ENCODE measurements at places on chromosomes 5 and 9.

- no peak for DNase-seq
These were observed 77.4 kb upstream of the FCN1 start for GRCh38 chr9:134994926-134995791.

- no peak for DNase-seq
These were observed 72.6 kb downstream of the VAV2 start for GRCh38 chr9:133919253-133920115.

DNA sequence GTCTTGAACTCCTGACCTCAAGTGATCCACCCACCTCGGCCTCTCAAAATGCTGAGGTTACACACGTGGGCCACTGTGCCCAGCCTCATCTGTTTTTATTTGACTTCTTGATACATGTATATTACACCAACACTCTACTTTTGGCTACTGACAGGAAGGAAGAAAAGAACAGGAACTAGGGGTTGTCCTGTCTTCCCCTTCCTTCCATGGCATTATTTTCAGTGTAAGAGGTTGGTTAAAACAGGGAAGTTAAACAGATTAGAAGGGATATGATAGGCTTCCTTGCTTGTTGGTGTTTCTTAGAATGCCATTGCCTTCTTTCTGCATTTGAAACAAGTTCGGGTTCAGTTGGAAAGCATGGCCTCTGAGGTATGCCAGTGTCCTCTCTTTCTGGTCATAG lies 312.8 kb downstream of the NDUFS4 start:
- no peak for DNase-seq

- no peak for DNase-seq
These were observed 172.8 kb downstream of the ENTREP1 start for GRCh38 chr9:69497816-69498215.

- peak; percentile 100 for DNase-seq
These were observed 34.6 kb upstream of the NFIB start for GRCh38 chr9:14348373-14349145.

DNA sequence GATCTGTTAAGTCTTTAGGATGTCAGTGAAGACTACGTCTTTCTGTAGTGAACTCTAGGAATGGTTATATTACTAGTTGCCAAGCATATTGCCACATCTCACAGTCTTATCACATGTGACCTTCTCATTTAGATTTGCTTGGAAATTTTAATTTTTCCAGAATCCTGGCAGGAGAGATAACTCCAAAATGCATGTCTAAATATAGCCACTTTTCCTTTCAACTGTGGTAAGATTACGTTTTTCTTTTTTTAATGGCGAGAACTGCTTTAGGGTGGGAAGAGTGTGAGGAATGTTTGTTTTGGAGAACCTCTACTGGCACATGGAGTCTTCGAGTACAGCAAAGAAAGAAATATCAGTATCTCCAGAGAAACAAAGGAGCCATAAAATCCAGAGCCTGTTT lies 91.7 kb upstream of the ADAMTSL1 start:
- DNase-seq = no peak

DNA sequence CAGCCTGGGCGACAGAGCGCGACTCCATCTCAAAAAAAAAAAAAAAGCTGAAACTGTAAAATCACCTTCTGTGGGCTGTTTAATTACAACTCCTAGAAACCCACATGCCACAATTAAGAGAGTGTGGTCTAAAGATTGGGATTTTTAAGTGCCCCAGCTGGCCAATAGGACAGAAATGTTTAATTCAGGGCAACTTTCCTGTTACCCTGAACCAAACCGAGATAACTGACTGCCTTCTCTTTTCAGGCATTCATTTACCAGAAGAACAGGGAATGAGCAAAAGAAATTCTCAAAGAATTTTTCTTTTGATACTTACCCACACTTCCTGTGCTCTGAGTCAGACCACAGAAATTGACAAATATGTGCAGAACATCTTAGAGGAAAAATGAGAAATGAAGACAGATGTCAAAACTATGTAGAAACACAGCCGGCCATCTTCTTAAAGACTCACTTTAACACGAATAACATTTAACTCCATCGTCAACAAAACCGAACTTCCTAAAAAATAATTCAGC lies 221.3 kb upstream of the DAPK1 start:
- DNase-seq = no peak

- no peak for DNase-seq
These were observed 50.8 kb upstream of the NOTCH1 start for GRCh38 chr9:136596630-136597031.

DNA sequence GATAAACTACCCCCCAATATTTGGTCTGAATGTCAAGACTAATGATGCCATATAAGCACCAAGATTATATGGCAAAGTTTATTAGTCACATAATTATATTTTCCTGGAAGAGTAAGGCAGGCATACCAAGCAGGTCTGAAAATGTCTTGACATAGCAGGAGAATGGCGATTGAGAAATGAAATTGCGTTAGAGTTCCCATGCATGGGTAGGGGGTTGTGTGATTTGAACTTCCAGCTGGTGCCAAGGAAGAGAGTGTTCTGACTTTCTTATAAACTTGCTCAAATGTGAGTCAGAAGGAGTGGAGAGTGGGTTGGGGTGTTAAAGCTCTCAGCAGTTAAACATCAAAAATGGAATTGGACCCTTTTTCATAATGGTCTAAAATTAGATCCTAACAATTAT lies 1200.6 kb upstream of the ACO1 start:
- no peak for DNase-seq

DNA sequence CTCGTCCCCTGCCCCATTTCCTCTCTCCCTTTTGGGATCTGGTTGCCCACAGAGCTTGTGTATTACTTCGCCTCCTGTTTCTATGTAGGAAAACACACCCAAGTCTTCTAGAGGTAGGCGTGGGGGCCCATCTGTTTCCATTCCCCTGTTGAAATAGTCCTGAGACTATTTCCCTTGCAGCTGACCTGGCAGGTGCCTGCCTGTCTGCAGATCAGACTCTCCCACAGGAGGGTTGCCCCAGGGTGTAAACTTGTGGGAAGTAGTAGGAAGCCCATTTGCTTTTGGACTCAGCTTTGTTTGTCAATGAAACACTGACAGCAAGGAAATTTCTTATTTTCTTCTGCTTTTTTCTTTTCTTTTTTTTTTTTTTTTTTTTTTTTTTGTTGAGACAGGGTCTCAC lies 16.3 kb upstream of the GARNL3 start:
- no peak for DNase-seq

DNA sequence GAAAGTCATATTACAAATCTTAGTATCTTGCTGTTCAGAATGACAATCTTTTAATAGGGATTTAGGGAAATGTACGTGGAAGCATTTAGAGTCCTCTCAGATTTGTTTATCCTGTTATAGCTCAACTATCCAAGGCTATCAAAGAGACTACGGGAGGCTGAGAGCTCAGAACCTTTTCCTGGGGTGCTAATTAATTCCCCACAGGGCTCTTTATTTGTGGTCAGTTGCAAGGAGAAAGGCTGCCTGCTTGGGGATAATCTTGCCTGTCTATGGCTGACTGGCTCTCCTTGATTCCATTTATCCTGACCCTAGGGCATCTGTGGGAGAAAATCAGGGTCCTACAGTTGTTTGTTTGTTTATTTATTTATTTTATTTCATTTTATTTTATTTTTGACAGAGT lies 28.0 kb upstream of the RPS23 start:
- DNase-seq = no peak

DNA sequence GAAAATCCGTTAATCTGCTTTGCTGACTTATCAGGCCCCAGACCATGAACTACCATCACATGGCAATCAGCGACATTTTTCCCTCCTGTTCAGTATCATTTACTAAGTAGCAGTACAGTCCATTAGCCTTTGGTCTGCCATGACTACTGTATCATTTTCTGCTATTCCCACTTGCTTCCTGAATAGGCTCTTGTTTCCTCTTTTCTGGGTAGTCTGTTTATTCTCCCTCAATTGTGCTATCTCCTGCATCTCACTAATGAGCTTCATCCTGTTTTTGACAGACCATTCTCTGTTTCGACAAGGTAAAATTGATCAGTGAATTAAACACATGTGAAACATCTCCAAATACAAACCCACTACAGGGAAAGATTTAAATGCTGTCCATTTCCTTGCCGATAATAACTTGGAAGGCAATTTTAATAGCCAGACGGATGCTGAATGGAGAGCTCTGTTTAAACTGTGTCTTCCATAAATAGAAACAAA lies 263.5 kb upstream of the ANKRD55 start:
- no peak for DNase-seq

DNA sequence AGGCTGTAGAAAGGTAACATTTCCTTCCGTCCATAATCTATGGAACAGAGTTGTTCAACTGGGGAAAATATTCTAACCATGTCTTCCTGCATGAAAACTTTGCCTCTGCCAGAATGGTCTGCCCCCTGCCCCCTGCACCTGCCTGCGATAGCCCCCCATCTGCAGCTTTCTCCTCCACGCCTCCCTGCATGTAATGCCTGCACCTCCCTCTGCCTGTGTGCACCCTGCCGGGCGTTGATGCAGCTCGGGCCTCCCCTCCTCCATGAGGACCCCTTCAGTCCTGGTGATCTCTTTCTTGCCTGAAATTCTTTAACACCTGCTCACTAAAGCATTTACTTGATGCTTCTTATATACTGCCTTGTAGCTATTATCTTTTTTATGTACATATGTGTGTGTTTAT lies 266.2 kb downstream of the ARHGEF28 start:
- no peak for DNase-seq

GRCh38 chr9:127258606-127259471 lies 5.7 kb upstream of the GARNL3 start:
- DNase-seq = no peak

- DNase-seq = no peak
These were observed 2.9 kb upstream of the RBM22 start for GRCh38 chr5:150703762-150704161.

DNA sequence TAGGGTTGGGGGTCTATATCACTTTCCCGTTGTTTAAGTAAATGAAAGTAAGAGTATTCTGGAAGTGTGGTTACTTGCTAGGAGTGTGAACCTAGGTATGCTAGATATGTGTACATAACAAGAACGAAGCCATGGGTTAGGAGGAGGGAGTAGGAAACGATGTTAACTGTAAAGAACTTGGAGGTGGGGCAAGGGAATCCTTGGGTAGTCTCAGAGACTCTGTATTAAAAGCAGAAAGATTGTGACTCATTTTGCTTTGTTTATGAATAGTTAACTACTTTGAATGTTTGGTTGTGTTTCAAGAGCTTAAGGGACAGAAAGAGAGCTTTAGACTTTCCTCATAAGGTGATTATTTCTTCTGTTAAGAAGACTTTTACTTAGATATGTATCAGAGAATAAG lies 59.9 kb downstream of the TMEM252 start:
- no peak for DNase-seq

- no peak for DNase-seq
These were observed 60.5 kb downstream of the SNX18 start for GRCh38 chr5:54577937-54578653.

DNA sequence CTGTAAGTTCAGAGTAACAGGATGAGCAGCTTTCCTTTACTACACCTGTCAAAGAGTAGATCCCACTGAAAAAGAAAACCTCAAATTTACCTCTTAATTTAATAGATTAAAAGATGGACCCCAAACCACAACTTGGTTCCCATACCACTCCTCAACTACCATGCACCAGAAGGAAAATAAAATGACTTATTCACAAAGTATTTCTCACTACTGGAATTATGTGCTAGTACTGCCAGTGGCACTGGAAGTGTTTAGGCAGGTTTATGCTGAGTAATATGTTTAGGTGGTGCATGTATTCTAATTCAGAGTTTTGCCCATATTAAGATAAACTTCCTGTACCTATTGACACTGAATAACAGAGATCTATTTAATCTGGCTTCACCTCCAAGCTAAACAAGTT lies 6.6 kb downstream of the PLK2 start:
- no peak for DNase-seq

GRCh38 chr5:76384705-76385104 lies 18.4 kb upstream of the IQGAP2 start:
- no peak for DNase-seq

DNA sequence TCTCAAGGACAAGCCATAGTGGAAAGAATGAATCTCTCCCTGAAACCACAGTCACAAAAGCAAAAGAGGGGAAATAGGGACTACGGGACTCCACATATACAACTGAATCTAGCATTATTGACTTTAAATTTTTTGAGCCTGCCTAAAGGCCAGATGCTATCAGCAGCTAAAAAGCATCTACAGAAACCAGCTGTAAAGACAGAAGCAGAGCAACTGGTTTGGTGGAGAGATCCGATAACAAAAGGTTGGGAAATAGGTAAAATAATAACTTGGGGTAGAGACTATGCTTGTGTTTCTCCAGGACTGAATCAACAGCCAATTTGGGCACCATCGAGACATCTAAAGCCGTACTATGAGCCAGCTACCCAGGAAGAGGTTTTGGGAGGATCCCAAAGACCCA lies 281.2 kb downstream of the CDH18 start:
- no peak for DNase-seq

DNA sequence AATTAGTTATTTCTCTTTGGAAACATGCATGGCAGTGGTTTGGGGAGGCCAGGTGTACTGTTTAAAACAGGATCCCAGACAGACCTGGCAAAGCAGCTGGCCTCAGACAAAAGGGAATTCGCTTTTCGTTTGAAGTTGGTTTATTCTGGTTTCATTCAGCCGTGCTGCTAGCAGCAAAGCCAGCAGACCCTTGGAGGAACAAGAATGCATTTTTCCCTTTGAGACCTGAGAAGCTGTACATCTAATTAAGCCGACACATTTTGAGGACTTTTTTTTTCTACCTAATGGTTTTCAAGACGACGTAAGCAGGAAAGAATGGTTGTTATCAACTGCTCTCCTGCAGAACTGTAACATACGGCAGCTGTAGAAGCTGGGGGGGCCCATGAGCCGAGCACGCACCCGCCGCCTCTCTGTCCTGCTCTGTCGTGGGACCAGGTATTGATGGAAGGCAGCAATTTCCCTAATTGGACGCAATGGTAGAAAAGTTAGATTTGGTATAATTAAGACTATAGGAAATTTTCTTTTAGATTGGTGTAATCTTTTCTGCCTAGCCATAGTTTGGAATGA lies 13.6 kb downstream of the PLEKHG4B start:
- no peak for DNase-seq

- DNase-seq = no peak
These were observed 39.8 kb downstream of the MAMDC2 start for GRCh38 chr9:70083429-70083828.

- DNase-seq = no peak
These were observed 6.9 kb downstream of the KIAA1958 start for GRCh38 chr9:112493393-112494137.

- no peak for DNase-seq
These were observed 22.0 kb upstream of the GTF3C5 start for GRCh38 chr9:133008824-133009223.

GRCh38 chr9:2657427-2657826 lies 35.8 kb downstream of the VLDLR start:
- DNase-seq = no peak

Measured in NCI-H446 treated with DMSO at 0.1 percent for 48 hours (cell line).